ENCODE measurements at places on chromosomes 1 and 21.

- no peak for DNase-seq
Measured at GRCh38 chr1:204821476-204821875, 49.2 kb upstream of the NFASC start.

DNA sequence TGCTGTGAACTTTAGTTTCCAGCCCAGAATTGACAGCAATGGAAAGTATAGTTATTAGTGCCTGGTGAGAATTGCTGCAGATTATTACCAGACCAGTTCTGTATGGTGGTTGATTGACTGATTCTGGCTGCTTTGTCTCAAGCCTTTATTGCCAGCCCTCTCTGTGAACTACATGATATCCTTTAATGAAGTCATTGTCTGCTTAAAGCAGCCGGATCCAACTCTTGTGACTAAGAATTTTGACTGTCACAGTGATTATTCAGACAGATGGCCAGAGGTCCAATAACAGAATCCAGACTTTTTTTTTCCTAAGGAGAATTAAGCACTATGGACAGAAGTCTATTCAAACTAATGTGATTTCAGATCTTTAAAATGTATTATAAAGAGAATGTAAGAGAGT is 1548.6 kb upstream of the B3GALT2 start:
- no peak for DNase-seq

DNA sequence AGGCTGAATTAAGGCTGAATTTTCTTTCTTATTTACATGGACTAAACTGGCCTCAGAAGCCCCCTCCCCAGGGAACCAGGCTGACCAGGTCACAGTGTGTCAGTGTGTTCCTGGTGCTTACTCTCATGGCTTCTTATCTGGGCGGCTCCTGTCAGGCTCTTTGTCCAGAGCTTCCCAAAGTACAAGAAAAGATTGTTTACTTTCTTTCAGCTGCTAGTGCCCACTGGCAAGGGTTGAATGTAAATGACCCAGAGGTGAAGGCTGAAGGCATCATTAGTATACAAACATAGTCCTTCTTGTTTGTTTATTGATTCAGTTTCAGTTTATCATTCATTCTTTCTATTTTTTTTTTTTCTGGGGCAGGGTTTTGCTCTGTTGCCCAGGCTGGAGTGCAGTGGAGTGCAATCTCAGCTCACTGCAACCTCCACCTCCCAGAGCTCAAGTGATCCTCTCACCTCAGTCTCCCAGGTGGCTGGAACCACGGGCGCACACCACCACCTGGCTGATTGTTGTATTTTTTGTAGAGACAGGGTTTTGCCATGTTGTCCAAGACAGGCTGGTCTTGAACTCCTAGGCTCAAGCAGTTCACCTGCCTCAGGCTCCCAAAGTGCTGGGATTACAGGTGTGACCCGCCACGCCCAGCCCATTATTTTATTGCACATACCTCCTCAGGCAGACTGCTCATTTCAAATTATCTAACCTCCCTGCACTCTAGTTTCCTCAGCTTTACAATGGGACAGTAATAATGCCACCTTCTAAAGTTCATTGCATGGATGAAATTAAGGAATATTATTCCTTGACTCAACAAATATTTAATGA is 9.8 kb upstream of the KDM4A start:
- no peak for DNase-seq

DNA sequence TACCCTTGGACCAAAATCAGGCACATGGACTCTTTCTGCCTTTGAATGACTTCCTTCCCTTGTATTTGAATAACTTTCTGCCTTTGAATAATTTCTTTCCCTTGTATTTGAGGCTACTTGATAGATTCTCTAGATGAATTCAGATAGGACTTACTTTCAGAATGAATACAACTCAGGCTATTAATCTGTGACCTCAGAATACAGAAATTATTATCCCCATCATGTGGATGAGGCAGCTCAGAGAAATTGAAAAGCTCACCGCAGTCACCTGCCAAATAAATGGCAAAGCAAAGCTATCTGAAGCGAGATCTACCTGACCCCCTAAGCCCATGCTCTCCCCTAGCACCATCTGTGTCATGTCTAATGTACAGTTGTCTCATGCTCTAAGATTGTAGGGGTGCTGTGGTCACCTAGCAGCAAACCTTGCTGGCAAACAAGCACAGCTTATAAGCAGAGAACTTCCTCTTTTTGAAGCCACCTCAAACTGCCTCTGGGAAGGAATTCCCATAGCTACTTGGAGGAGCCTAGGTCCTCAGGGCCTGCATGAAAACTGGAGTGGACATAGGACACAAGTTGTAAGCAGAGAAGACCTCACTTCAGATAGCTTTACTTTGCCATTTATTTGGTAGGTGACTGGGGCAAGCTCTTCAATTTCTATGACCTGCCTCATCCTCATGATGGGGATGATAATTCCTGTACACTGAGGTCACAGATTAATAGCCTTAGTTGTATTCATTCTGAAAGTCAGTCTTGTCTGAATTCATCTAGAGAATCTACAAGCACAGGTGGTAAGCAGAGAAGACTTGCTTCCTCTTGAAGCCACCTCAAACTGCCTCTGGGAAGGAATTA is 66.1 kb downstream of the FASLG start:
- DNase-seq = peak; percentile 24

DNA sequence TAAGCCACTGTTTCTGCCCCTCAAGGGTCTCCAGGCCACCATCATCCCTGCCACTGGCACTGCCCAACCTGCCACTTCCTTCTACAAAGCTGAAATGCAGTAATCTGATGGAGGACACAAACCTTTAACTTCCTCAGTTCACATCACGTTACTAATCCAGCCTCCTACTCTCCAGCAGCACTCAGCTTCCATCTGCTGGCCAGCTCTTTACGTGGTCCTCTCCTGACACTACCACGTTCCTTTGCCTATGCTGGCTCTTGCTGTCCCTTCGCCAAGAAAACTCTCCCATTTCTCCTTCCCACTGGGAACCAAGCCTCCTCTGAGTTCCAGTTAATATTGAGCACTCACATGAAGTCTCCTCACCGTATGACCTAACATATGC is 124.0 kb downstream of the EDEM3 start:
- no peak for DNase-seq

GRCh38 chr21:44199448-44199847 is 41.3 kb downstream of the ICOSLG start:
- no peak for DNase-seq

GRCh38 chr21:42682661-42683210 is 29.3 kb downstream of the PDE9A start:
- DNase-seq = no peak

GRCh38 chr1:151841141-151841540 is 1.5 kb upstream of the C2CD4D start:
- no peak for DNase-seq

DNA sequence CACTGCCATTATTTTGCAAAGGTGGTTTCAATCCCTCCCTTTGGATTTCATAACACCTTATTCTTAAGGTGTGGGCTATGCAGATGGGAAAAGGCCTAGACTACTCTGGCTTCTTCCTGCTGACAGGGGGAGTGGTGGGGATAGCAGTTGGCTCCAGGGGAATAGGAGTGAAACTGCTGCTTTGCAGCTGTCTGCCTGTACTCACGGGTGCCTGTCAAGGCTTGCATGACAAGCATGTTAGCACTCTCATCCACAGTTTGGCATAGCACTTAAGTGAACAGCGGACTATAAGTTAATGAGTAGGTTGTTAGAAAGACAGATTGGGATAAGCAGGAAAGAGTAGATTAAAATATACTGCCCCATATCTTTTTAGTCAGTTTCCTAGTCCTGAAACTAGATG is 287.5 kb upstream of the DAB1 start:
- no peak for DNase-seq

- no peak for DNase-seq
Measured at GRCh38 chr1:51336004-51336403, 5.6 kb upstream of the TTC39A start.

DNA sequence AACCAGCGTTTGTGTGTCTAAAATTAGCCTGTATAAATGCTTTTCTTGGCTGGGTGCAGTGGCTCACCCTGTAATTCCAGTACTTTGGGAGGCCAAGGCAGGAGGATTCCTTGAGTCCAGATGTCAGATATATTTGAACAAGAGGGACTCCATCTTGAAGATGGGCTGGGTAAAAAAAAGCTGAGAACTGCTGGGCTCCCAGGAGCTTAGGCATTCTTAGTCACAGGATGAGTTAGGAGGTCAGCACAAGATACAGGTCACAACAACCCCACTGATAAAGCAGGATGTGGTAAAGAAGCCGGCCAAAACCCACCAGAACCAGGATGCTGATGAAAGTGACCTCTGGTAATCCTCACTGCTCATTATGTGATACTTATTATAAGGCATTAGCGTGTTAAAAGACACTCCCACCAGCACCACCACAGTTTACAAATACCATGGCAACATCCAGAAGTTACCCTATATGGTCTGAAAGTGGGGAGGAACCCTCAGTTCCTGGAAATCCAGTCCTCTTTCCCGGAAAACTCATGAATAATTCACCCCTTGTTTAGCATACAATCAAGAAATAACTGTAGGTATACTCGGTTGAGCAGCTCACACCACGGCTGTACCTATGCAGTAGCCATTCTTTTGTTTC is 36.2 kb upstream of the ZNF496 start:
- no peak for DNase-seq

DNA sequence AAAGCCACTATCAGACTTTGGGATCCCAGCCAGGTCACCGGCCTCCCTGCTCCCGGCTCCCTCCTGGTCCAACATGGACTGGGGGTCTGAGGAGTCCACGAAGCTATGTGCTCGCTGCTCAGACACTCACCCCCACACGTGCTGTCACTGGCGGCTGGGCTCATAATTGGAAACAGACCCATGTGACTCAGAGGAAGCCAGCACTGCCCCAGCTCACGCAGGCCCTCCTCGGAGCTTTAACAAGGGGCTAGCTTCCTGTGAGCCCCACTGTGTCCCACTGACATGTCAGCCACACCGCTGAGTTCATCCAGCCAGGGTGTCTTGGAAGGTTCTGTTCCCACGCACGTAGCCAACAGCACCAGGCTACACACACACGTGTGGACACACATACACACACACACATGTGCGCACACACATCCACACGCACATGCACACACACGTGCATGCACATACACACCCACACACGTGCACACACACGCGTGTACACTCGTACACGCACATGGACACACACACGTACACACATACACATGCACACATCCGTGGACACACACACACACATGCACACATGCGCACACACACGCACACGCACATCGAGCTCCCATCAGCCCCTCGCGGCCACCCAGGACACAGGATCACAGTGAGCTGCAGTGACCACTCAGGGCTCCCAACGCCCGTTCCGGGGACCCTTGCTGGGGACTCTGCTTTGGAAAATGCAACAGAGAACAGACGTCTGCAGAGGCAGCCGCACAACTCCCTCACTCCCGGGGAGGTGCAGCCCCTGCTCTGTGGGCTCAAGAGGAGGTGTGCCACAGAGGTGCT is 18.4 kb upstream of the COL6A2 start:
- DNase-seq = no peak

DNA sequence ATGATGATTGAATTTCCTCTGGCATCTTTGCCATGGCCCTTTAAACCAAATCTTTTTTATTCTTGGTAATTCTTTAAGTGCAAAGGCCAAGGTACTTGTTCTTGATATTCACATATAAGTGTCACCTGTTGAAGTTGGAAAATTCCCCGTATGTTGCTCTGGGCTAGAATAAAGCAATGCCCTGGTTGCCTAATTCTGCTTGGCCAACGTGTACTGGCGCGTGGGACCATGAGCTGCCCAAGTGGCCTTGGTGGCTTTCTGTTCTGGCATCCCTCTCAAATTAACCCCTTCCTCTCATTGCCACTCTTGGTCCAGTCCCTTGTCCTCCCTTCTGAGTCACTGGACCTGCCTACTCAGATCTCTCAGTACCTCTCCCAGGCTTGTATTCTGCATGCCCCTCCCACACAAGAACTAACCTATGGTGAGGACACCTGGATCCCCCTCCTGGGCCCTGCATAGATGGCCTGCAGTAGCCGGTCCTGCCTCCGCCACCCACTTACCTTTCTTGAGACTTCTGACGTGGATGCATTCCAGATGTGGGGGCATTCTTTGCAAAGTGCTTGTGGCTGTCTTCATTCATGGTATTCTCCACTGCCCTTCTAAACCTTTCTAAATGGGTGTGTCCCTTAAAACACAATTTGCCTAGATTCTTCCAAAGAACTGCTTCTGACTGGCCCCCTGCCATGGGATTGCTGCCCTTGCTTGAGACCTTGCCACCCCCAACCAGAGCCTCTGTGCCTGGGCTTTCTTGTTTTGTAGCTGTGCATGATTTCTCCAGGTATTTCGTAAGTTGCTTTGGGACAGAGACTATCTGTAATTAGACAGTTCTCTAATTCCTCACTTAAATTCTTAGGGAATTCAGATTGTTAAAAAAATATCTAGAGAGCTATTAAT is 152.4 kb downstream of the GALNT2 start:
- DNase-seq = no peak

DNA sequence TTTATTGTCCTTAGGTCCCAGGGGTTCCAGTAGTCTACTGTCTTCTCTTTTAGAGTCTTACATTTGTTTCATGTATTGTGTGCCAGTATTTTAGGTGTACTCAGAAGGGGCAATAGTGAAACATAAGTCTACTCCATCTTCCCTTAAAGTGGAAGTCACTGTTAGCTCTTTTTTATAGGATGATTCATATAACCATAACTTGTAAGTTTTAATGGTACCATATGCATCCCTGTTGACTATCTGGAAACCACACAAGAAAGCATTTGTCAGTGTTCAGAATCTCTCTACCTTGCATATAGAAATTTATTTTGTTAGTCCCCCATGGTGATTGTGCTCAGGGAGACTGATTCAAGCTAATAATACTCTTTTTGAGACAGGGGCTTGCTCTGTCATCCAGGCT is 149.9 kb downstream of the HS2ST1 start:
- no peak for DNase-seq

DNA sequence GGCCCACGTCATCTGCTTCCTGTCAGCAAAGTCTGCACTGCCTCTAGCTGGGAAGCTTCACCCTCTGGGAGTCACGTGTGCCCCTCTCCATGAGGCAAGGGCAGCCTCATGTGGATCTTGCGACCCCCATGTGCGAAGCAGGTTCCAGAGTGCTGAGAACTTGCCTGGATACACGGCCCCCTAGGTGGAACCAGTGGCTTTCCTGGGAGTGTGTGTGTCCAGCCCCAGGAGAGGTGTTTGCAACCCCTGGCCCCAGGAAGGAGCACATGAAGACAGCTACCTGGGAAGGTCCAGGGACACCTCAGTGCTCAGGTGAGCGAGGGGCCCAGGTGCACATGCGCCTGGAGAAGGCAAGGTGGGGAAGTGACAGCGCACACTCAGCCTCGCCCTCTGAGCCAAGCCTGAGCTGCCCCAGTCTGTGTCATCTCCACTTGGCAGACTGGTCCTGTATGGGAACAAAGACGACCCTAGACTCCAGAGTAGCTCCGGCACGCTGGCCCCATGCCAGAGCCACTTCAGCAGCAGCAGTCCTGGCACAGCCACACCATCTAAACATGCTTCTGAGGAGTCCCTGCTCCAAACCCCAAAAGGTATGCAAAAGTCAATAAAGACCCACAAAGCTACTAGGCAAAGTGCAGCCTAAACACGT is 8.9 kb downstream of the LSS start:
- DNase-seq = no peak

All from CD4-positive, alpha-beta T cell treated with Interleukin-4 for 1 hour (primary cell).